Kidney tubule cell (primary cell): ENCODE measurements at places on chromosomes 1 and 21.
A peak's percentile ranks its signal among the peaks of the same experiment; 100 is the strongest.

DNA sequence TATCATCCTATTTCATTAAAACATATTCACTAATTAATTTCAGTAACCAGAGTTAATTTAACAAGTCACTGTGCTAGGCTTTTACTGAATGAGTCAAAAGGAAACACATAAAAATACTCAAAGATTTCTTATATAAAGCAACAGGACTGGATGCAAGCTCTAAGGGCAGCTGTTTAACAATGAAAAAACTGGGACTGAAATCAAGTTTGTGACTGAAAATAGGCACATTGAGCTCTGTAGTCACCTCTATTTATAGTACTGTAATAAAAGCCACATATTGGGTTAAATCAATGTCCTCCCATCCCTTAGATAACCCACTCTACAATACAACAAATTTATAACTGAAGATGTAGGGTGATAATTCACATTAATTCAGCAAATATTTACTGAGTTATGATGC, 52.4 kb downstream of the SMYD3 start:
- DNase-seq = no peak

- DNase-seq = no peak
Measured at GRCh38 chr21:35273333-35273732, 224.2 kb upstream of the RUNX1 start.

DNA sequence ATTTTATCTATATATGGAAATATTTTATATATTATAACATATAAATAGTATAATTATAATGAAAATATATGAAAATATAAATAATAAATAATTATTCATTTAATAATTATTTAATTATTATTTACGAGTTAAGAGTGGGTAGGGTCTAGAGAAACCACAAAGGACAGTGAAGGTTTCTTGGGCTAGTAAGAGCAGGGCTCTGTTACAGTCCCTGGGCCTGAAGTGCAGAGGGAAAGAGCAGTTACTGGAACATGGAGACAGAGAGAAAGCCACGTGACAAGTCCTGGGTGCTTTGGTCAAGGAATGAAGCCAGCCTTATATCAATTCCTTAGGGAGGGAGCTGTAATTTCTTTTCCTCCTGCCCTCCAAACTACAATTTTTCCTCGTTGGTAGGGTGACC, 117.2 kb upstream of the OLIG2 start:
- no peak for DNase-seq

DNA sequence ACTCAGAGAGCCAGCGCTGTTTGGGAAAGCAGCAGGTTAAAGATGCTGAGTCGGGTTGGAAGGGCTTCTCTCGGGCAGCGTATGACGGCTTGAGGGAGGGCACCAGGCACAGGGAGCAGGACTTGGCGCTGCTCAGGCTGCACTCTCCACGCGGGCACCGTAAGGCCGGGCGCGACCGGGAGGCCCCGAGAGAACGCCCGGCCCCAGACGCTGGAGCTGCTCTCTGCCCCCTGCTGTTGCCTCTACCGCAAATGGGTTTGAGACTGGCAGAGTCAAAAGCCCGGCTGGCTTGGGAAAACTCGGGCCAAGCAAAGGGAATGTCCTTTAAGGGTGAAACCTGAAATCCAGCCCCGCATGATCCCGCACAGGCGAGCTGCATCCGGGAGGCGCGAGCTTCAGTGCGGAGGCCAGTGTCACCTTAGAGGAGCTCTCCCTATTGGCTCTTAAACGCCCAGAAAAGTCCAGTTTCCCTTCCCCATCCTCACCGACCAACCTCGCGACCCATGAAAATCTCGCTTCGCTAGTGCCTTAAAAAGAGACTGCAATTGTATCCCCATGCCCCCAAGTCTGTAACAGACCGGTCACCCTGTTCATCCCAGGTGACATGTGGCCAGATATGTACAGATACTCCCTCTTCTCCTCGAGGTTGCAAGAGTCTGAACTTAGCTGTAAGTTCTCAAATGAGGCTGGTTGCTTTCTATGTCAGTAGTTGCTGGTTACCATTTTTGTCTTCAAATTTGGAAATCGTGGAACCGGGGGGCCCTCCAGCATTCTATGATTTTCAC, 1.1 kb downstream of the PRRX1 start:
- DNase-seq = peak; percentile 25

DNA sequence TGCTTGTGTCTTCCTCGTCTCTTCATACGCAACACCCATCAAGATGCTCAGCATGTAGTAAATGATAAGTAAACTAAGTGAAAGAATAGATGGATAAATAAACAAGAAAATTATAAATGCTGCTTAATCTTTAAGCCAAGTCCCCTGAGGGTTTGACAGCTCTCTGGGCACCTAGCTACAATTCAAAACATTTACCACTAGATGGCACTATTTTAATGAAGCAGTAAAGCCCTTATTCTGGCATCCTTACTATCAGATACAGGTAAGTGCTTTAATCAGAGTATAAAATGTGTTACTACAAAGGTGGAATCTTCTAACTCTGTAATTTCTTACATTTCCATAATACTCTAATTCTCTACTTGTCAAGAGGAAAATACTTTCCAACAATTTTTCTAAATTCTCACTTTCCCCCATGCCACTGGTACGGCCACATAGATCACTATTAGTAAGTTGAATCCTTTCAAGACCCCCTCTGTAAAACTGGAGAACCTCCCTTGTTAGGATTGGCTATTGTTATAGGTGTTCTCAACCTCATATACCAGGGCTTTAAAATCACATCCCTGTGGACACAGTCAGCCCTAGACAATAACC, 137.8 kb downstream of the BARHL2 start:
- DNase-seq = peak; percentile 55

DNA sequence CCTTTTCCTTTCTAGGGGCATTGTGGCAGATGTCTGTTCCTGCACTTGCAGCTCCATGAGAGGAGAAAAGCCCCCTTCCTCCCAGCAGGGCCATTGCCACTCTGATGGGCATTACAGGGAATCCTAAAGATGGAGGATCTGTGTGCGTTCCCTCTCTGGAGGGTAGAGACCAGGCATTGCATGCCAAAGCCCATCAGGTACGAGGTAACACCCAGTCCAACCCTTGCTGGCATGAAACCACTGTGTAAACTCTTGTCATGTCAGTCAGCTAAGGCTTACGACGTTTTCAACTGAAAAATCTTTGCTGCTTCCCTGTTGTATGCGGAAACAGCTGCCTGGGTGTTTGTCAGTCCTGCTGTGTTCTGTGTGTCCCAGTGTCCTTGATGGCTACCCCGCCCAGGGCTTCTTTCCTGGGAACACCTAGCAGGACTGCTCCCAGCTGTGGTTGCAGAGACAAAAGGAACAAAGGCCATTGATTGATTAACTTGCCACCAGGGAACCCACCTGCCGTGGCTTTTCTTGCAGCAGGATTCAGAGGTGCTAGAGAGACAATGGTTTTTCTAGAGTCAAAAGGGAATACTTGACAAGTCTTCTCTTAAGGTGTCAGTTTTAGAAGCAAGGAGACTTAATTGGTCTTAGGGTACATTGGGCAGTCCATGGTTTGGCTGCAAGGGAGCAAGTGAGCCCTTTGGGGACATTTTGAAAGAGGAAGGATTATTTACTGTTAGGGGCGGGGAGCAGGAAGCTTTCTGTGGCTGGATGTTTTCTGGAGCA, 24.6 kb downstream of the B3GALT5 start:
- no peak for DNase-seq

GRCh38 chr1:201295346-201295745, 12.0 kb downstream of the PKP1 start:
- no peak for DNase-seq

DNA sequence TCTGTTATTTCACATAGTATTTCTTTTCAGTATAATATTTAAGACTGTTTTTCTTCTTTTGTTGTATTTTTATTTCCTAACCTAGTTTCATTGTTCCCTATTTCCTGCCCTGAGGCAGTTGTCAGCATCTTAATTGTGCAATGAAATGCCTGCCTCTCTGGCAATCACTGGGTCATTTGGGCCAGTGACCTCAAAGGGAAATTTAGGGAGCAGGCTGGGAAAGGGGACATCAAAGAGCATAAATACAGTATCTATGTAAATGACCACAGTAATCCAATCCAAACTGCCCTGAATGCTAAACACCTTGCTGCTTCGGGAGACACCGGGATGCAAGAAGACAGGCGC, 147.8 kb downstream of the TLR5 start:
- DNase-seq = no peak

- DNase-seq = no peak
Measured at GRCh38 chr1:196071447-196071846, 536.8 kb downstream of the KCNT2 start.

DNA sequence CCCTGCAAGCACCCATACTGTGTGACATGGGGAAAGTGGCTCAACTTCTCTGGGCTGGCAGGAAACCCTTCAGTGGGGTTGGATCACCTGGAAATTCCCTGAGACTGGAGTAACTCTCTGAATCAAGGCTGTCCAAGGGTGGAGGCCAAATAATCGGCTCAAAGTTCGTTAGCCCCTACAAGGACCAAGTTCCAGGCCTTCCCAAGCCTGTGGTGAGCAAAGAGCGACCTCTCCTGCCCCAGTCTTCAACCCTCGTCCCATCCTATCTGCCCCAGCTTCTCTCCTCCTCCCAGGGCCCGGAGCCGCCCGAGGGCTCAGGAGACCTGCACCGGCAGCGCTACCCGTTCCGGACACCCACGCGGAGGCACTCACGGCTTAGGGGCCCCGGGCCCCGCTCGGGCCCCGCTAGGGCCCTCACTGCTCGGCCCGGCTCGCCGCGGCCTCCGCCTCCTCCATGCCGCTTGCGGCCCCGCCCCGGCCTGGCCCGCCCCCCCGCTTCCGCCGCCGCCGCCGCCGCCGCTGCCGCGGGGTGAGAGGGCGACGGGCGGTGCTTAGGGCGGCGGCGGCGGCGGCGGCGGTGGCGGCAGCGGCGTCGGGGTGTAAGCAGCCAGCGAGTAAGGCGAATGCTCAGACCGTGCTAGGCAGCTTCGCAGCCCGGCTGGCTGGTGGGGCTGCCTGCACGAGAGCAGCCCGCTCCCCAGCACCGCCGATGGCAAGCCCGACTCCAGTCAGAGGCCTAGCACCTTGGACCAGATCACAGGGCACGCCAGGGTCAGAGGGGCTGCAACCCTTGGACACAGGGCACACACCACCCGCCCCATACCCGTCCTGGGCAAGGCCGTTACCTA, at the start of gene POMGNT1:
TSS of gene POMGNT1 (minus strand) at position 471 of the 848 bp plus-strand sequence. CDS start 613 bp downstream, outside the sequence.
- DNase-seq = peak; percentile 84

- DNase-seq = no peak
Measured at GRCh38 chr1:206903687-206904086, 6.4 kb downstream of the IL24 start.

DNA sequence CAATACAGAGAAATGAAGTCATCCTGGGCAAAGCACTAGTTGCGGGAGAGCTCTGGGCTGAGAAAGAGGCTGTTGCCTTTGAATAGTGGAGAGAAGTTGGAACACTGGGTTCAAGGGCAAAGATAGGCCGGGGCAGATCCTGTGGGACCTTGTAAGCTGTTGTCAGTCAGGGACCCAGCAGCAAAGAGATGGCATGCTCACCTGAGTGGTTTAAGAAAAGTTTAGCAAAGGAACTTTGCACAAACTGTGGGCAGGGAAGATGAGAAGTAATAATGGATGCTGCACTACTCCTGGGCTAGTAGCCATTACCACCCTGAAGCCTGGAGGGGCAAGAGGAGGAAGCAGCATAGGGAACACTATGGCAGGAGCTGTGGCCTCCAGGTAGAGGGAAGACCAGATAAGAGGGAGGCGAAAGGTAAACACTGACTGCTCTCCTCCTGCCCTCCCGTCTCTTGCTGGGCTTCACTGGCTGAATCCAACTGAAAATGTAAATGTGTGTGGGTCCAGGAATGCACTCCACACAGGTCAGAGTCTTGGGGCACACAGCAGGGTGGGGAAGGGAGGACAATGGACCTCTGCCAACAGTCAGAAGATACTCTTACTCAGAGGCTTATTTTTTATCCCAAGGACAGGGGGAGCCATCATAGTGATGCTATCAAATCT, 129.2 kb downstream of the PLPP3 start:
- DNase-seq = no peak

DNA sequence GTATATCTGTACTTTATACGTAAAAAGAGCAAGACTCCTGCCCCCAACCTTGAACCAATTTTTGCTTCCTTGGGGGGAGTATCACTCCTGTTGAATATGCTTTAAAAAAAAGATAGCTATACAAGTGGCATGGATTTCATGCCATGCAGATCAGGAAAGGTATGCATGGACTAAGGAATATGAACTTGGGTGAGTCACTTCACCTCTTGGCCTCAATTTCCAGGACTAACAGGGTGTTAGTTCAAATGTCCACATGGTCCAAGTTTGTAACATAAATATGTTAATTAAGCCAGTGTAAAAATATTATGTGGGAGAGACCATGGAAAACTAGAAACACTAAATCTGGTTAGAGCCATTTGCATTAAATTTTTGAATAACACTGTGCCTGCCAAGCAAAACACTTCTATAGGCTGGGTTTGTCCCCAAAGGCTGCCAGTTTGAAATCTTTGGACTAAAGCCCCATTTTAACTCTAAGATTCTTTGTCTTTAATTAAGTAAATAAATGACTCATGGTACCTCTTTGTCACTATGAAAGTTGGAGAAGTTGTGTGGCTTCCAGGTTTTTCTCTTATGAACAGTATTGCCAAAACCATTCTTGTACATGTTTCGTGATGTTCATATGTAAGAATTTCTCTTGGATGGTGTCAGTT, 33.1 kb downstream of the FAM177B start:
- no peak for DNase-seq

- DNase-seq = no peak
Measured at GRCh38 chr1:6121651-6122370, 58.3 kb downstream of the CHD5 start.

- no peak for DNase-seq
Measured at GRCh38 chr21:38389896-38390295, 108.4 kb downstream of the ERG start.

GRCh38 chr1:7549277-7550161, 221.6 kb upstream of the VAMP3 start:
- DNase-seq = peak; percentile 96

DNA sequence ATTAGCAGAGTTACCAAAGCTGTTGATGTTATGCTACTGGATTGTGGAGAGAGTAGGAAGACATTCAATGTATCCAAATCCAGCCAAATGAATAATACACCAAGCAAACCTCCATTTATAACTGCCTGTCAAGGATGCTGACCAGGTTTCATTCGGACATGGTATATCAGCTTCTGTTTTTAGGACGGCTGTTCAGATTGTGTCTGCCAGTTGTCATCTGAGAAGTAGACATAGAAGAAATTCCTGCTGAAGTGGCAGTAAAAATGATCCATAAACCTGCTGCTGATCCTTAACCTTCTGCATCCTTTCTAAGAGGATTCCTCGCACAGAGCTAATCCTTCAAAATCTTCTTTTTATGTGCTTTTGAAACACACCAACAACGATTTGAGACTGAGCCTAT, 663.6 kb upstream of the PLXNA2 start:
- no peak for DNase-seq

GRCh38 chr1:178536844-178537371, 24.0 kb downstream of the TEX35 start:
- peak; percentile 90 for DNase-seq

GRCh38 chr1:66938613-66939012, 13.8 kb downstream of the MIER1 start:
- DNase-seq = no peak

DNA sequence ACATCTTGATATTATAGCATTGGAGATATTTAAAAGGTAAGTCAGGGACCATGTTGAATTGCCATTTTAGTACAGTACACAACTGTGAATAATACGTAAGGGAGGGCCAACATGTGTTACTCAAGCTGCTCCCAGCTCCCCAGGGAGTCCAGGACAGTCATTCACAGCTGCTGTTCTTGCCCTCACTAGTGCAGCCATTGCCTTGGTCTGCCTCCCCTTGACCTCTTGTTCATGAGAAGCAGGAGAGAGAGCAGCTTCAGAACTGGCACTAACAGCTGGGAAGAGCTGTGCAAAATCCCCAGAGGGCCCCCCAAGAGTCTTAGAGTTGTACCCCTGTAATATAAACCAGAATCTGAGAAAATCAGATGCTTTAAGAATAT, 16.4 kb downstream of the TCEANC2 start:
- no peak for DNase-seq
